CD4-positive, alpha-beta T cell treated with Interleukin-12 subunit alpha and Interleukin-12 subunit beta, for 1 hour (primary cell): ENCODE measurements at places on chromosomes 16 and 17.

DNA sequence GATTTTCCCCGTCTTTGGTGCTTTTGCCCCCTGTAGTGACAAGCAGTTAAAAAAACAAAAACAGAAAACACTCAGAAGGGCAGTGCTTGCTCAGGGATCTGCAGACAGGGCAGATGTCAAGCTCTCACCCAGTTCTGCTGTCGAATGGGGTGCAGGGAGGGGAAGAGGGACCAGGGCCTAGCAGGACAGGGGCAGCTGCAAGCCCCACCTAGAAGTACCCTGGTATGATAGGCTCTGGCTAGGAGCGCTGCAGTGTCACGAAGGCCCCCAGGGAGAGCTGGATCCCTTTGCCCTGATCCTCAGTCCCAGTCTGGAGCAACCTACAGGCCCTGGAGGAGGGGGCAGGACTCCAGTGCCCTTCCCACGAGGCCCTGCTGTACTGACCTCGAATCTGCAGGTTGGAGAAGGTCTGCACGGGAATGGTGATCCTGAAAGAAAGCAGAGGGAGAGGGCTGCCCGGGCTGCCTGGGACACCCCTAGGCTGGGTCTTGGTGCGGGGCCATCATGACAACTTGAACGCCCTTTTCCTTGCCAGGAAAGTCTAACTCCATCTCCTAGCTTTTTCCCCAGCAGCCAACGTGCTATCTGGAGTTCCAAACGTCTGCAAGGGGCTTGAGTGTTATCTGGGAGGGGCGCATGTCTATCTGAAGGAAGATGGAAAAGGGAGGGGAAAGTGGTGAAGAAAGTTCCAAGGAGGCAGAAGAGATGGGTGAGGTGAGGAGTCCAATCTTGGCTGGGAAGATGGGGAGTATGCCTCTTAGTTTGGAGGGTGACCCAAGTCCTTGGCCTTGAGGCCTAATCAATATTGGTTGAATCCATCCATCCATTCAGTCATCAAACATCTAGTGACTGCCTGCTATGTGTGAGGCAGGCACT, 4.8 kb downstream of the GFAP start:
- no peak for DNase-seq

- no peak for DNase-seq
Observed at GRCh38 chr17:51214920-51215319, 44.9 kb downstream of the MBTD1 start.

GRCh38 chr16:24745791-24746190, 16.3 kb downstream of the TNRC6A start:
- no peak for DNase-seq

- no peak for DNase-seq
Observed at GRCh38 chr16:83433201-83433600, 374.6 kb upstream of the HSBP1 start.

DNA sequence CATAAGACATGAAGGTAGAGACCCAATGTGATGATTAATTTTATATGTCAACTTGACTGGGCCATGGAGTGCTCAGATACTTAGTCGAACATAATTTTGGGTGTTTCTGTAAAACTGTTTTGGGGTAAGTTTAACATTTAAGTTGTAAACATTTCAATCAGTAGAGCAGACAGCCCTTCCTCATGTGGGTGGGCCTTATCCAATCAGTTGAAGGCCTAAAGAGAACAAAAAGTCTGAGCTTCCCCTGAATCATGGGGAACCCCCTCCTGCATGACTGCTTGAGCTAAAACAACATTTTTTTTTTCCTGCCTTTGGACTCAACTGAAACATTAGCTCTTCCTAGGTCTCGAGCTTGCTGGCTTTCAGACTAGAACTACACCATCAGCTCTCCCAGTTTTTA, 327.3 kb upstream of the SOX9 start:
- DNase-seq: no peak

DNA sequence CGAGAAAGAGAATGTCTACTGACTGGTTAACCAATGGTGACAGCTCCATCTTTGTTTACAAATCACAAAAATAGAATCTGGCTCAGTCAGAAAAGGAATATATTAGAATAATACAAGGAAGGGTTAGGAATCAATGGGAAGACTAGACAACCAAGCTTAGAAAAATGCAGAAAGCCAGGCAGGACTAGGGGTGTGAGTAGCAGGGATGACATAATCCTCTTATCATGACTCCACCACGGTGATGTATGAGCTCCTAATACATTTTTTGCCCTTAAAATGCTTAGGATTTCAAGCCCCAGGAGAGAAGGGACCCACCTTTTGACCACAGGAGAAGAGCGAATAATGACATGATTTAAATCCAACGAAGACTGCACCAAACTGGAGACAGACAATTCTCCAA, 252.3 kb downstream of the CHD9NB start:
- no peak for DNase-seq

DNA sequence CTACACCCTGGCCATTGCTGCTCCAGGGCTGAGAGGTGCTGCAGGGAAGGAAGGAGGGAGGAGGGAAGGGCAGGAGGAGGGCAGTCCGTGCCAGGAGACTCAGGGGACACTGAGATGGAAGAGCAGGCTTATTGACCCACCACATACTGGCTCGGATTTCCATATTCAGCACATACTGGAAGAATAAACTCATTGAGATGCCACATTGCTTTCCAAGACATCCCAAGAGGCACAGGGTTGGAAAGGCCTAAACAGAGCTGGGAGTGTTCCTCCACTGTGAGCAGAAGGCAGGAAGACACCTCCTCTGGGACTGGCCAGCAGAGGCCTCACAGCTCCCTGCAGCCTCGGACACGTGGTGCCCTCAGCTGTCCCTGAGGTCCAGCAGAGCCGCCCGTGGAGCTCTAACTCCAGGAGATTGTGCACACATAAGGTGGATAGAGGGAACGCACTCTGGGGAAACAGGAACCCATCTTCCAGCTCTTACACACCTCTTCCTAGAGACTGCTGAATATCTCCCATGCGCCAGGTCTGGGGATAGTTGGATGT, 17.4 kb downstream of the CCDC182 start:
- no peak for DNase-seq
